ENCODE measurements at places on chromosomes 16 and 17. TPM values are rescaled to one million over a fixed set of nuclear protein-coding genes. Genes with fewer than 3 reads are reported as not detected.
A peak's percentile ranks its signal among the peaks of the same experiment; 100 is the strongest.

- DNase-seq: no peak
Measured at GRCh38 chr17:1491443-1492248, 840 bp downstream of the MYO1C start.

The PIGQ gene
- 7.2 TPM for total RNA-seq

GRCh38 chr17:27834571-27834970, 34.2 kb upstream of the NOS2 start:
- DNase-seq: no peak

- DNase-seq: peak; percentile 86
Measured at GRCh38 chr16:86072328-86073102, 173.6 kb downstream of the IRF8 start.

DNA sequence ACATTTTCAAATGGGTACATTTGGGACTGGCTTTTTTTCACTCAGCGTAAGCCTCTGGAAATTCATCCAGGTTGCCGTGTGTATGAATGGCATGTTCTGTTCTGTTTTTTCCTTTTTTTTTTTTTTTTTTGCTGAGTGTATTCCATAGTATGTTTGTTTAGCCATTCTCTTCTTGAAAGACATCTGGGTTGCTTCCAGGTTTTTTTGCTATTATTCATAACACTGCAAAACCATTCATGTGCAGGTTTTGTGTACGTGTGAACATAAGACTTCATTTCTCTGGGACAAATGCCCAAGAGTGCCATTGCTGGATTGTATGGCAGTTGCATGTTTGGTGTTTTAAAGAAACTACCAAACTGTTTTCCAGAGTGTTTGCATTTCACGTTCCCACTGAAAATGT, 335.9 kb upstream of the TNRC6C start:
- no peak for DNase-seq

- DNase-seq: no peak
Measured at GRCh38 chr17:42706732-42707131, 24.4 kb downstream of the CNTNAP1 start.

- DNase-seq: no peak
Measured at GRCh38 chr16:78133919-78134318, 34.5 kb downstream of the WWOX start.

The SOST gene
- not detected for total RNA-seq

- no peak for DNase-seq
Measured at GRCh38 chr16:87690911-87691685, 74.7 kb downstream of the KLHDC4 start.

- DNase-seq: no peak
Measured at GRCh38 chr16:2092256-2092620, 43.5 kb downstream of the PKD1 start.

- no peak for DNase-seq
Measured at GRCh38 chr17:1542316-1542715, 20.3 kb downstream of the PITPNA start.

The TUBB3 gene
- 311 TPM for total RNA-seq

DNA sequence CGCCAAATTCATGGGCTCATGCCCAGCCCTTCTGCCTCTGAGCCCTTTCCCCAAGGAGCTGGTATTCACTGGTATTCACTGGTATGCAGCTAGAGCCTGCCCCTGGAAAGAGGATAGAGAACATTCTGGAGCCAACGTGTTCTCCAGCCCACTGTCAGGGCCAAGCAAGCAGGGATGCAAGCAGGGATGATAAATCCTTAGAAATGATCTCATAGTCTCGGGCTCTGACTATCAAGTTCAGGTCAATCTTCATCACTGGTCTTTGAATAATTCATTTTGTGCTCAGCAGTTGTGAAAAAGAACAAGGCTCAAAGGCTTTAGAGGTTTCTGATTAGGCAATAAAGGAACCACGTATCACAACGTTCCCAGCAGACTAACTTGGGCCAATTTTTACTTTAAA, 57.3 kb downstream of the CACNG5 start:
- DNase-seq: no peak

The CDH11 gene
- total RNA-seq: 601 TPM

- DNase-seq: peak; percentile 73
Measured at GRCh38 chr17:54891176-54891821, 9.4 kb upstream of the TOM1L1 start.

DNA sequence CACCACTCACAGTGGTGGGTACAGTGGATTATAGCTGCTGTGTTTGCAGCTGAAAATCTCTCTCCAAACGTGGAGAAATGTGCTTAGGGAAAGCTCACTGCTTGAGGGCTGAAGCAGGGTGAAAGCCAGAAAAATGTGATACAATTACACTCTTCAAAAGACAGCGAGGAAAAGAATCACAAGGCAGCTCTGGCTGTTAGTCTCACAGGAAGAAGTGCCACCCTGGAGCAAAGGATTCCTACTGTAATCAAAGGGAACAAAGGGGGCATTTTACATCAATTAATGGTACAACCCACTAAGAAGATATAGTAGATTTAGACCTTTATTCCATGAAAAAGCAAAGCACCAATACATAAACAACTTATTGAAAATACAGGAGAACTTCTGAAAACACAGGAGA, 48.1 kb upstream of the IRX5 start:
- DNase-seq: no peak

The CHST4 gene
- total RNA-seq: under 0.01 TPM

DNA sequence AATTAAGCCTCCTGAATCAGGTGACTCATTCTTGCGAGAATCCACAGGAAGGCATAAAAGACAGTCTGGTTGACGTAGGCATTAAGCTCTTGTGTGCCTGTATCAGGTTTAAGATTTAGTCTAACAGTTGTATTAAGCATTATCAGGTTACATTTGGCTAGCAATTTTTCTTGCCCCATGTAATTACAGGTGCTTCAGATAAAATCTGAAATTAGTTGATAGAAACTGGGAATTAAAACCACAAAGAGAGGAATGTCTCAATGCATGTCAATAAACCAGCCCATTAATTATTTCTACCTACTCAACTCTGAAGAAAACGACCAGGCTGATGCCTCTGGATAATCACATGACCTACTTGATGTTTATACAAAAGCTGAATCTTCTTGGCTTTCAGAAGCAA, 217.2 kb downstream of the CA10 start:
- no peak for DNase-seq

- no peak for DNase-seq
Measured at GRCh38 chr16:83136924-83137323, 510.2 kb downstream of the CDH13 start.

DNA sequence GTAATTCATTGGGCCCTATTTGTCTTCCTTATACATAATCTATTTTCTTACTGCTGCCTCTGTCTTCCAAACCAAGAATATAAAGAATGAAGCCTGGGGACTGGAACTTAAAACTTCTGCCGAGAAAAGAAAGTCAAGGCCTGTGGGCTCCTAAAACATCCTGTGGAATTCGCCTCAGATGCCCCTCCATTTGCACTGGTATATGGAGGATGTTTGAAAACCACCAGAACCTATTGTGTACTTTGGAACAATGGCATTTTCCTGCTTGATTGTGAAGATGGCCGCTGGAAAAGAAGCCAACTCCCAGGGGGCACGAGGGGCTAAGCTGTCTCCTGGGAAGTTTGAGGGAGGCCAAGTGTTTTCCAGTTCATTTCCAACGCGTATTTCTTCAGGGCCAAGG, 122.4 kb downstream of the WWOX start:
- DNase-seq: no peak

DNA sequence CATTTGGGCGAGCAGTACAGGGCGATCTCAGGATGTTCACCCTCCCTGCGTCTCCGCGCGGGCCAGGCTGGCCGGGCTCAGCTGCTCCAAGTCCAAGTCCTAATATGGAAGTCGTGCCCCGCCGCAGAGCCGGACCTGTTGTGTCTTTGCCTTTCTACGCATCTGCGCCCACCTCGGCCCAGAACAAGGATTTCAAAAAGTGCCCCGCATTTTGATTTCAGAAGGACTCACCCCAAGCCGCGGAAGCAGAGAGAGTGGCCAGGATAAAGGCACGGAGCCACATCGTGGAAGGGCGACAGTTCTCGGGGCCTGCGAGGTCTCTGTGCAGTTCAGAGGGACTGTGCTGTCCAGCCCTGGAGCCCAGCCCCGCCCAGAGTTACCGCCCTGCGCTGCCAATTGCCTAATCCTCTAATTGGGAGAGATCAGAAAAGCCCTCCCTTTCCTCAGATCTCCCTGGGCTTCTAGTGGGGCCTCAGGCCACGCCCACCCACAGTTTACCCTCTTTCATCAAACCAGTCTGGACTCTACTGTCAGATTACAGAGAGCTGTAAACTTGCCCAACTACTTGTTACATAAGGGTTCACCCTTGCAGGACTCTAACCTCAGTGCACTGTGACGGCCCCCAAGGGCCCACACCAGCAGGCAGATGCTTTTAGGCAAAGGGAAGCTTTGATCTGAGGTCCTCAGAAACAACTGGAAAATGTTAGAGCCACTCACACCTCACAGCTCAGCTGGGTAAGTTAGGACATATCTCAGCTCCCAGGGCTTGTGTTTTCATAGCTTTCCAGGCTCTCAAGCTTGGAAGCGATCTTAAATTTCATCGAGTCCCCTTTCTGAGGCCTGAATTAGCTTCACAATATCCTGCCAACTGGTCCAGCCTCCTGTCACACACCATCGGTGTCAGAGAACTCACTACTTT, at the start of gene CES1:
TSS of gene CES1 (minus strand) at position 324 of the 919 bp plus-strand sequence. CDS start at position 283, 41 bp downstream.
- DNase-seq: no peak

GRCh38 chr16:89357055-89357816, 133.1 kb downstream of the ANKRD11 start:
- no peak for DNase-seq

DNA sequence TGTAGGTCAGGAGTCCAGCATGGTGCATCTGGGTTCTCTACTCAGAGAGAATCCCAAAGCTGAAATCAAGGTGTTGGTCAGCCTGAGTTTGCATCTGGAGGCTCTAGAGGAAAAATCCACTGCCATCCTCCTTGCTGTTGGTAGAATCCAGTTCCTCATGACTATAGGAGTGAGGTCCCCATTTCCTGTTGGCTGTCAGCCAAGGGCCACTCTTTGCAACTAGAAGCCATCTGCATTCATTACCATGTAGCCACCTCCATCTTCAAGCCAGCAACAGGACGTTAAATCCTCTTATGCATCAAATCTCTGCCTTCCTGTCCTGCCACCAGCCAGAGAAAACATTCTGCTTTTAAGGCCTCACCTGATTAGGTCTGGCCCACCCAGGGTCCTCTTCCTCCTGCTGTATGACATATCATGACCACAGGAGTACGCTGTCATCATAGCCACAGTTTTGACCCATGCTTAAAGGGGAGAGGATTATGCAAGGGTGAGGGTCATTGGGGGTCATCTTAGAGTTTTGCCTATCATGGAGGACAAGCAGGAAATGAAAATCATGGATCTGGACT, 40.5 kb downstream of the DNAH9 start:
- DNase-seq: no peak

The ABCC12 gene
- total RNA-seq: under 0.01 TPM

DNA sequence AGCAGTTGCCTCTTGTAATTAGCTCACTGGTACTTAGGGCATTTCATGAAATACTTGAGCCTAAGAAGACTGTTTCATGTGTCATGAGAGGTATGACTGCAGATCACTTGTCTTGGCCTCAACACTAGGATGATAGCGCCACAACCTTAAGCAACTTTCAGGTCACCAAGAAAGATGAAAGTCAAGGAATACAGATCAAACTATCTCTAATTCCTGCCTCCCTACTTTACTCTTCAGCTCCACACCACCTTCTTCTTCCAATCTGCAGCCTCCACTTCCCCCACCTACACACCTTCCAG, 28.0 kb downstream of the GNA13 start:
- DNase-seq: no peak

DNA sequence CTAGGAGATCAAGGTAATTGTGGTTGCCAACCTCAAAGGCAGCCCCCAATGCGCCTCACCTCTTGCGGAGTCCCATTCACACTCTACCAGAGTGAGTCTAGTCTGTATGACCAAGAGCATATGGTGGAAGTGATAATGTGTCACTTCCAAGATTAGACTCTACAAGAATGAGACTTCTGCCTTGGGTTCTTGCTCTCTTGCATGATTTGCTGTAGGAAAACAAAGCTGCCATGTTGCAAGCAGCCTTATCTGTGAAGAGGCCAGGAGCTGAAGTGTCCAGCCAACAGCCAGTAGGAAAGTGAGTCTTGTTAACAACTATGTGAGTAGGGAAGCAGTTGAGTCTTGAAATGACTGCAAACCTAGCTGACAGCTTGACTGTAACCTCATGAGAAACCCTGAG, 3.4 kb downstream of the TERF2 start:
- peak; percentile 10 for DNase-seq

The GLIS2 gene
- total RNA-seq: 0.56 TPM

GRCh38 chr17:79988185-79988971, 47.3 kb downstream of the TBC1D16 start:
- DNase-seq: peak; percentile 89

DNA sequence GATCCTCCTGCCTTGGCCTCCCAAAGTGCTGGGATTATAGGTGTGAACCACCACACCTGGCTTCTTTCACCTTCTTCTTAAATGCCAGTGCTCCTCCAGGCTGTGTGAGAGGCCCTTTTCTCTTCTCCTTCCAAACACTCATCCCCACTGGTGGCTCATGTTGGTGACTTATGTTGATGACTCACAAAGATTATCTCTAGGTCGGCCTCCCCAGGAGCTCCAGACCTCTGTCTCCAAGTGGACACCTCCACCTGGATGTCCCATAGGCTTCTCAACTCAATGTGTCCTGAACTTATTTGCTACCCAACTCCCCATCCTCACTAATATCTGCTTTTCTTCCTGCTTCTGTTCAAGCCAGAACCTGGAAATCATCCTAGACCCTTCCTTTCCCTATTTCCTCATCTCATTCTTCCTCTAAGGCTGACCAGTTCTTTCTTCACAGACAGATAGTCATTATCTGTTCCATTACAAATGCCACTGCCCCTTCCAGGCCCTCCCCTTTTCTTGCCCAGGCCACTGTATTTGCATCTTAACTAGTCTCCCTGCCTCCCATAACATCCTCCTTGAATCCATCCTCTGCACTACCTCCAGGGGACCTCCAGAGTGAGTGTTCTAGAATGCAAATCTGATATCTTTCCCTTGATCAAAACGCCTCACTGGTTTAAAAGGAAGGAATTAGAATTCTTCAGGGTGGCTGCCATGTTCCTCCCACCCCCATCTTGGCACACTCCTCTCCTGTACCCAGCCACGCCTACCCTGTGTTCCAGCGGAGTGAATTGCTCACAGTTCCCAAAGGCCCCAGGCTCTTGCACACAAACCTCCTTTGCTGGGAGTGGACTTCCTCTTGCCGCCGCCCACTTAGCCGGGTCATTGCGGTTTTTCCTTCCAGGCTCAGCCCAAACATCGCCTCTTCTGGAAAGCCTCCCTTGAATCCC, 34.8 kb upstream of the FBXO47 start:
- peak; percentile 13 for DNase-seq

The ADGRG1 gene
- 0.83 TPM for total RNA-seq

The SGSM2 gene
- total RNA-seq: 12.2 TPM

- DNase-seq: no peak
Measured at GRCh38 chr16:25996052-25996451, 304.3 kb downstream of the HS3ST4 start.

The ZFP90 gene
- total RNA-seq: 22.6 TPM

- DNase-seq: no peak
Measured at GRCh38 chr17:57871863-57872262, 22.0 kb upstream of the MRPS23 start.

DNA sequence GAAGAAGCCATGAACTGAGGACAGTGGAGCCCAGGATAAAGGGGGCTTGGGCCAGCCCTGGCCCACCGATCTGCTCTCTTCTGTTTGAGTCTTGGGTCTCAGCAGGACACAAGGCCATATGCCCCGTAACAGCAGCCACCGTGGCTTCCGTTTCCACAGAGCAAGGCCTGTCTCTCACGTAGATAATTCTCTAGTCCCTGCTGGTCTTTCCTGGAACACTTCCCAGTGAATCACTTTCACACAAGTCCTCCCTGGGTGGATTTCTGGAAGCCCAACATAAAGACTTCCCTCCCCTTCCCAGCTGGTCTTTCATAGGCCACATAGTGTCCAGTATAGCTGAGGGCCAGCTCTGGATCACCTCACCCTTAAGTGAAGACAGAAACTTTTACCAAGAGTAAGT, 19.9 kb upstream of the C16orf78 start:
- no peak for DNase-seq
